ENCODE measurements at places on chromosomes 7 and 10.

DNA sequence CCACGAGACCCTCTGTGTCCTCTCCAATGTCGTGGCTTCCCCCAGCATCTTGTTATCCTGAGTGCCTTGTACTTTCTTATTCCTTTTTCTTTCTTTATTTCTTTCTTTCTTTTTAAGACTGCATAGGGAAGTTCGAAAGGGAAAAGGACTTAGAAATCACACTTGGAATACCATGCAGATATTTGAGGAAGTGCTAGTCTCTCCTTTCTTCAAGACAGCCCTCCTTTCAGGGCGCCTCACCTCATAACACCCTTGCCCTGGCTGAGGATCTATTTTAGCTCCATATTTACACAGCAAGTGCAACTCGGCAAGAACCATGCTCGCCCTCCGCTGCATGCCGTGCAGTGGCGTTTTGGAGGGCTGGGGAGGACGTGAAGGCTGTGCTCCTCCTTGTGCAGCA lies 232.3 kb upstream of the GLI3 start:
- DNase-seq, result no peak

DNA sequence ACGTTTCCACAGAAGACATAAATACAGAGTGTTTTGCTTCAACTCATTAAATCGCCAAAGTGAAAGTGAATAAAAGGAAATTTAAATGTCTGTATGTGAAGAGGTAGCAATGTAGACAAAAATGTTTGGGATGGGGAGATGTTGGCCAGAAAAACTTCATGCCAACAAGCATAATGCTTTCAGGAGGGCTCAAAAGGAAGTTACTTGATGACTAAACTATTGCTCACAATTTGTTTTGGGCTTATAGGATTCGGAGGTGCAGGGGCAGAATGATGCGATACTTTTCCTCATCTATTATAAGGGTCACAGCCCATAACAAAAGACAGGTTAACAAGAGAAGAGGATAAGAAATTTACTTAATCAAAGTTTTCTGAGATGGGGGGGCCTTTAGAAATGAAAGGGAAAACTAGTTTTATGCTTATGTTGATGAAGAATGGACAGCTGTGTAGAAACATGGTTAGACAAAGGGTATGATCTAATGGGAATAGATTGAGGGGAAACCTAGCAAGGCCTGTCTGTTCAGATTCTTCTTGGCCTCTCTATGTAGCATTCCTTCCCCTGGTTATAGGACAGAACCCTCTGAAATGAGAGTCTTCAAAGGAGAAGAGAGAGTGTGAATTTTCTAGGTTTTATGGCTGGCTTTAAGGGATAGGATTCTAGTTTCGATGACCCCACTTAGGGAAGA lies 898.6 kb downstream of the LRMDA start:
- DNase-seq, result no peak

GRCh38 chr10:31381766-31382316 lies 62.8 kb downstream of the ZEB1 start:
- no peak for DNase-seq

DNA sequence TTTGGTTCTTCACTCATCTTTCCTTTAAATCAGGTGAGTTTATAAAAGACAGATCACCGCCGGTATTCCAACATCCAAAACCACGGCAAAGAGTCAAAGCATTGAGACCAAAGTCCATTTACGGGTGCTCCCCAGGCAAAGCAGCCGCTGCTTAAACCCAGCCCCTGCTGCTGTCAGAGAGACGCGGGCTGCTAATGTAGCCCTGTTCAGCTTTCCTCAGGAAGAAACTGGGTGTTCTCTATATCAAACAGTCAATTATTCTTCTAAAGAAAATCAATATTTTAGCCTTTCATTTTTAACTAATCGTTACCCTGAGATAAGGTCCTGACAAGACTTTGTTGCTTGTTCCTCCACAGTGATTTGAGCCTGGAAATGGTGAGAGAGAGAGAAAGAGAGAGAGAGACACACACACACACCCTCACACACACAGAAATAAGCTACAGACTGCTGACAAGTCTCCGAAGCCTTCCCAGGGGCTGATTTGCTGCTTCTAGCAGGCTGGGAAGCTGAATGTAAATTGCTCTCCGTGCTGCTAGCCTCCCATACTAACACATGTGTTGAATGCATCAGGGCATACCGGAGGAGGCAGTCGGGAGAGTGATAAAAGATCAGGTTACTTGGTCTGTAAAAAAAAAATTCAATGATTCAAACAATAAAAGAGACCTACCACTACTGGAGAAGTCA lies 183.0 kb upstream of the ANK3 start:
- DNase-seq, result no peak
